Choroid plexus epithelial cell (primary cell): ENCODE measurements at places on chromosomes 11 and 22.
A peak's percentile ranks its signal among the peaks of the same experiment; 100 is the strongest.

DNA sequence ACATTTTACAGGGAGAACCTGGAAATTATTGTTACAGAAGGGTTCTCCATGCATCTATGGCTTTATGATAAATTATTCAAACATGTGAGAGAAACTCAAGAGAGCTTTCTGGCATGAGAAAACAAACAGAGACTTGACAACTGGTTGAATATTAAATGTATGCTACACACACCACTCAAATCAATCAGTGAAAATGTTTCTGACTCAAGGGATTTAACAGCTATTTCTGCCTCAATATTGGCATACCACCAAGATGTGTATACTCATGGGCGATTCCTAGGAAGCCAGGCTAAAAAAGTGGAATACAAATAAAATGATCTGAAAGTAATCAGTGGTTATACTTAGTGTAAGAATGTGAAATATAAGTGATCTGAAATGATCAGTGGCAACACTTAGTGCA is 15.8 kb upstream of the OR51T1 start:
- DNase-seq = no peak

DNA sequence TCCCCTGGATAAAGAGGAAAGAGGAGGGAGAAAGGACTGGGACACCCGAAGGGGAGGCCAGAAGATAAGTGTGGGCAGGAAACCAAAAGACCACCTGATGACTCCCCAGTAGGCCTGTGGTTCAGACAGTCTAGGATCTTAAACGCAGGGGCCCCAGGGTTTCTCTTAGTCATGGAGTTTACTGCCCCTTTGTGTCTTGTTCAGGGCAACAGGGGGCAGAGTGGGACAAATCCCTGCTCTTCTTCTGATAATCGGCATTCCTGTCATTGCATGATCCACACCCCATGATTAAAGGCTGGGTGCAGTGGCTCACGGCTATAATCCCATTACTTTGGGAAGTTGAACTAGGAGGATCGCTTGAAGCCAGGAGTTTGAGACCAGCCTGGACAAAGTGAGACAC is 4.7 kb upstream of the TMPRSS13 start:
- no peak for DNase-seq

DNA sequence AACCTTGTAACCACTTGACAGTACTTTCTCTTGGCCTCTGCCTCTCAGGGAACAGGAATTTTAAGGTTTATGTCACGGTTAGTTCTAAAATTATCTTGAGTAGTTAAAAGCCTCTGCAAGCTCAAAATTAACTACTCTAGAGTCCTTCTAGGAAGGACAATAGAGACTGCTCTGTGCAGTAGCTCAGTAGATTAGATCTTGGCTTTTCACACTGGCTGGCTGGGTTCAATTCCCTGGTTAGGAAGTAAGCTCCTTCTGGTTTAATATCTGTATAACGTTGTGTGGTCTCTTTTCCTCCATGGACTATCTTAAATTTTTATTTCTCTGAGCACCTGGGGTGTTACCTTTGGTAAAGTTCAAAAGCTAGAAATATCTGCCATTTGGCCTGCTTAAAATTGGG is 109.2 kb downstream of the AASDHPPT start:
- DNase-seq = no peak

DNA sequence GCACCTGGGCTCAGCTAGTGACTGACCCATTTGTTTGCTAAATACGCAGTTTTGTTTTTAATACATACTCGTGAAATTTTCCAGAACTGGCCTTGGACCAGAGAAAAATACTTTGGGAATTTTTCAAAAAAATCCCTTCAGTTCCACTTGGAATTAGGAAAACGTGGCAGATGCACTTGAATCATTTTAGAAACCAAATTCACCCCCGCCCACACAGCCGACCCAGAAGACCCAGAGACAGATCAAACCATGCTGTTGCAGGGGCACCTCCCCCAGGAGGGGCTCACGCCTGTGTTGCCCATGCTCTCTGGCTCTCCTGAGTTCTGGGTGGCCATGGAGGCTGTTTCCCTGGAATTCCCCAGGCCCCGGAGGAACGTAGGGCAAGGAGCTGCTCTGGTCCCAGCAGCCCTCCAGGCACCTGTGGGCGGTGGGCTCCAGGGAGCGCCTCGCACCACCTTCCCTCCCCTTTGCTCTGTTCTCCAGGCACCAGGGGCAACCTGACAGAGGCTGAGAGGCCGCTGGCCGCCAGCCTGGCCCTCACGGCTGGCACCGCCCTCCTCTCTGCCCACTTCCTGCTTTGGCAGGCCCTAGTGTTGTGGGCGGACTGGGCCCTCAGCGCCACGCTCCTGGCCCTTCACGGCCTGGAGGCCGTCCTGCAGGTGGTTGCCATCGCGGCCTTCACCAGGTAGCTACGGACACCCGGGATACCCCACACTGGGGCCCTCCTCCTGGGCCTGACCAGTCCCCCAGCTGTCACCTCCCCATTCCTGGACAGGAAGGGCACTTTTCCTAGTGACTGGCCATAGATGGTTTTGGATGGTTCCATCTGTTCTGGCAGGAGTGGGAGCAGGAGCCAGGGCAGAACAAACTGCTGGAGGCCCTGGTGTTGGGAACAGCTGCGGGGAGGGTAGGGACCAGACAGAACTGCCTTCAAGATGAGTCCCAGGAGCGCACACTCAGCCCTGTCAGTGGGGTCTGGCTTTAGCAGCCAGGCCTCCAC is 3.3 kb upstream of the EPS8L2 start:
- DNase-seq = no peak

- peak; percentile 96 for DNase-seq
Measured at GRCh38 chr11:122189229-122189628, 73.2 kb upstream of the BLID start.

GRCh38 chr22:50009251-50009650 is 3.3 kb downstream of the IL17REL start:
- DNase-seq = no peak

DNA sequence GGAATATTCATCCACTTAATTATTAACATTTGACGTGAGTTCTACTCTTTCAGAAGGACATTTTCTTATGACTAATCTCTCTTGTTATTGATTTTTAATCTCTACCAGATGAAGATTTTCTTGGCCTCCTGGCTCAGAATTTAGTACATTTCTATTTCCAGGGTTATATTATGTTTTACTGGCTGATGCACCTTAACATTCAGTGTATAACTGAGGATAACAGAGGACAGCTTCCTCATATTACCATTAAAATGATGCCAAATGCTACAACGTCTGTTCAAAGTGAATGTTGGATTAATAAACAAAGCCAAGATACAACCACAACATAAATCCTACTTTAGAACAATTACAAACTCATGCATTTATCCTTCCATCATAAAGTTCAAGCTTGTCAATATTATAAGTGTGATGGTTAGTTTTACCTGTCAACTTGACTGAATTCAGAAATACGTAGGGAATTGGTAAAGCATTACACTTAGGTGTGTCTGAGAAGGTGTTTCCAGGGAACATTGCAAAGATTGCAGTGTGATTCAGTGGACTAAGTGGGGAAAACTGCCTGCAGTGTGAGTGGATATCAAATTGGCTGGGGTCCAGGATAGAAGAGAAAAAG is 485.2 kb downstream of the LRRC4C start:
- DNase-seq = no peak

- no peak for DNase-seq
Measured at GRCh38 chr22:49123621-49124192, 704.0 kb downstream of the BRD1 start.

DNA sequence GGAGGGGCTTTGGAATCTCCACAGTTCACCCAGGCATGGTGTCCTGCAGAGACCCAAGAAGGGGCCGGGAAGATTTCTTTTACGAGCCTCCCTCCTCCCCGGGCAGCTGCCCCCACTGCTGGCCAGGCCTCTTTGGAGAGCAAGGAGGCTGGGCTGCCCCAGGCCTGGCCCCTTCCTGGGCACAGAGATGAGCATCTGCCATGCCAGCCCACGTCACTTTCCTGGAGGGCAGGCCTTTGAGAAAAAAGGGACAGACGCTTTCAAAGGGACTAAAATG is 60.5 kb upstream of the FGF3 start:
- DNase-seq = no peak

DNA sequence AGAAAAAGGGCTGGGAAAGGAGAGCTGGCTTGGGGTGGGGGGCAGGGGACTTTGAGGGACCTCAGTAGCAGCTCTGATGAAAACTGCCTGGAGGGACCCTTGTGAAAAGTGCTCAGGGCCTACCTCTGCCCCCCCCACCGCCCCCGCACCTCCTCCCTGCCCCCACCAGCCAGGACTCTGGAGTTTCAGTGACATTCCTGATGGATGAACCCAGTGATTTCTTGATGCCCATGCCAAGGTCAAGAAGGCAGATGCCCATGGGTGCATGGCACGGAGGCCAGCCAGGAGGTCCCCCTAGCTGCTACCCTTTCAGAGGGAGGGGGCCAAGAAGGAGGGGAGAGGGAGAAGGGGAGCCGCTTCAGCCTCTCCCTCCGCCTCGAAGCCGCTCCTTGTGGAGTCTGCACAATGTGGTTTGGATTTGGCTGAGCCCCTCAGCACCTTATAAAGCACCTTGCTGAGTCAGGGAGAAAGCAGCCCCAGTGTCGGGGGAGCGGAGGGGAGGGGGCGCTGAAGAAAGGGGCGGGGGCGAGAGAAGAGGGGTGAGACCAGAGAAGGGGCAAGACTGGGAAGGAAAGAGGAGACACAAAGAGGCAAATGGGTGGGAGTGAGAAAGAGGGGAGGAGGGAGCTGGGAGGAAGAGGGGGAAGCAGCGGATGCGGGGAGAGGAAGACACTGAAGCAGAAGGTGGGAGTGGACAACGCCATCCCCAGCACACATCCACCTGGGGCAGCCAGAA is 2.1 kb upstream of the CLCF1 start:
- no peak for DNase-seq

GRCh38 chr11:102428696-102429095 is 23.9 kb downstream of the TMEM123 start:
- no peak for DNase-seq

DNA sequence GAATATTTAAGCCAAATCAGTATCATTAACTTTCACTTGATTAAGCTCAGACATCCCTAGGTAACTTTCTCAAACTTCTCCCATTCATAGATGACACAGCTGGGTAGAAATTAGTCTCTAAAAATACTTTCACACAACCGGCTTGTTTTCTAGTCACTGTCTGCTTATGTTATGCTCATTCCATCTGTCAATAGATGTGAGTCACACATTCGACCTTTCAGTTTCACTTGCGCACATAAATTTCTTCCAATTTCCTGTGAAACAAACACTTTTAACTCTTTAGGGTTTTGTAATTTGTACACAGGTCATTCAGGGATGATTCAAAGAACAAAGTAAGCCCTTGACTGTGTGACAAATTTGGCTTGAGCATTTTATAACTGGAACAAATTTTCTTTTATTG is 723.0 kb downstream of the KCNA4 start:
- DNase-seq = peak; percentile 93

GRCh38 chr11:120566176-120566575 is 54.6 kb downstream of the GRIK4 start:
- peak; percentile 47 for DNase-seq

DNA sequence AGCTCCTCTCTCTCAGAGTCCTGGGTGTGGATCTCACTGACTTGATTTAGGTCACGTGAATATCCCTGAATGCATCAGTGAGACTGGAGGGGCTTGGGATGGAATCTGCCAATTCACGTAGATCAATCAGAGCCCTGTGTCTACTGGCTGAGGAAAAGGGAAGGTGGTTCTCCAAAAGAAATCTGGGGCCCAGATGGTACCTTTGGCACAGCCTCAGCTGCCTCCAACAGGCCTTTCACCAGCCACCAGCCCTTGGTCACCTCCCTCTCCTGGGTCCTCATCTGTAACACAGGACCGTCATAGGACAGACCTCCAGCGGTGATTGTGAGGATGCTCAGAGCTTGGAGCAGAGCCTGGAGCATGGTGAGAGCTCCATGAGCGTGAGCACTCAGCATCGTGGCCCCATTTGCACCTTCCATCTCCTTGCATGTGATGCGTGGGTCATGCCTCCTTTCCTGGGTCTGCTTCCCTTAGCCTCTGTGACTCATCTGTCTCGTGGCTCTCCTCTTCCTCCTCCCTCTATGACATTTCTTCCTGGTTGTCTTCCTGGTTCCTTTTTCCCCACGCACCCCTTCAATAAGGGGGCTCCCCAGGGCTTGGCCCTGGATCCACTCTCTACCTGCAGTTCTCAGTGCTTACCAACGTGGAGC is 7.5 kb upstream of the MIEF1 start:
- no peak for DNase-seq

- DNase-seq = peak; percentile 77
Measured at GRCh38 chr11:100827934-100828661, 141.0 kb downstream of the ARHGAP42 start.

DNA sequence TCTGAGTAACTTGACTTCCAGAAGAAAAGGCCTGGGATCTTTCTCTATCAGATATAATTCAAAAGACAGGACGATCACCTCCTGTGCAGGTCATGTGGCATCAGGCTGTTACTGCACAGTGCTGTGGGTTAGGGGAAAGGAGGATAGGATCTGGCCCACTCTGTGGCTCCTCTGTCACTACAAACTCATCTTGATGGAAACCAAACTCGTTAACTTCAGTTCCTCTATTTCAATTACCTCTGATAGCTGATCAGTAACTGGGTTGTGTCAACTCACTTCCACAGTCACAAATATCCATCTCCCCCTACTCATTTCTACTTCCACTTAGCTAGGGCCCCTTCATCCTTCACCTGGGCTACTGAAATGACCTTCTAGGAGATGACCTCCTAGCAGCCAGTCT is 95.2 kb downstream of the RCN1 start:
- no peak for DNase-seq

GRCh38 chr22:23751441-23751996 is 607 bp upstream of the ZNF70 start:
- no peak for DNase-seq

- DNase-seq = no peak
Measured at GRCh38 chr22:44516841-44517240, 18.8 kb upstream of the RTL6 start.
